HCT116 (cell line): ENCODE measurements at places on chromosomes 6 and 20.
A peak's percentile ranks its signal among the peaks of the same experiment; 100 is the strongest.

DNA sequence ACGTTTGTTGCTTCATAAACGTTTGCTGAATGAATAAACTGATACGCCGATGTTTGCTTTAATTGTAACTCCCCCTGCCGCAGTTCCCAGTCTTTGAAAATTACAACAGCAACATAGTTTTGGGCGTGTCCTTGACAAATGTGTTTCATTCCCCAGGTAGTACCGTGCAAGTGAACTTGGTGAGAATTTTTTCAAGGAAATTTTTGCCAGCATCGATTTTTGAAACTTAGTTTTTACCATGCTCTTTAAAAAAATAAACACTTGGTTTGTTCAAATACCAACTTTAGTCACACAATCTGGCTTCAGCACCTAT lies 60.1 kb downstream of the FAM217A start:
- DNase-seq = no peak

DNA sequence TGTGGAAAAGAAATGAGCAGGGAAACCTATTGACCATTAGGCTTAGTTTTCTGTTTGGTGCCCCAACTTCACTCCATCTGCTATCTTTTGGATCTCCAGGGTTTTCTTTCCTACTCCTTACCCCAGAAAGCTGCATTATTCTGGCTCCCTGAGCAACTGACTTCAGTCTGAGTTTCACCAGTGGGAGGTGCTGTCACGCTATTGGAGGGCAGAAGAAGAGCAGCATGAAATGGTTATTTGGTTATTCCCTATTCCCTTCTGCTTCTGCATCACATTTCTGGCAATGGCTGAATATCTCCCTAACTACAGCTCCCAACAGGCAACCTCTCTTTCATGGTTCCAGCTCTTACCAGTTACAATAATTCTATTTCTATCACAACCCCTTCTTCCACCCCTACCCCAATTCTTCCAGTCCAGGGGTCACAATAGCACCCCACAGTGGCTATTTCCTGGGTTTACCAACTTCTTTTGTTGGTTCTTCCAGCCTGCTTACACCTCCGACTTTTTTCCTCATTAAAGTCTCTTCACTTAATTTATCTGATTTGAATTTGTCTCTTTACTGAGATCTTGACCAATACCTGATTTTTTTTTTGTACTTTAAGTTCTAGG lies 311.5 kb downstream of the PLCB1 start:
- DNase-seq = no peak

GRCh38 chr6:170004585-170005210 lies 253.3 kb downstream of the ERMARD start:
- DNase-seq = no peak

DNA sequence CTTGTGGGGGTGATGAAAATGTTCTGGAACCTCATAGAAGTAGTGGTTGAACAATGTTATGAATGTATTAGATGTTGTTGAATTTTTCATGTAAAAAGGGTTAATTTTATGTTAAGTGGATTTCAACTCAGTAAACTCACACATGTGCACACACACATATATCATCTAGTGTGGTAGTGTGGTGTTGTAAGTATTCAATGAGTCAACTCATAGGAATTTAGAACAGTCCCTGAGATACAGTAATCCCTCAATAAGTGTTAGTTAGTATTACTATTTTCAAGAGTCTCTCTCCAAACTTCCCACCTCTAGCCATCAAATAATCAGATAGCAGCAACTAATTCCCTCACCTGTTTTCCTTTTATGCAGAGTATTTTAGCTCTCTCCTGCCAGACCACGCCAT lies 563.1 kb upstream of the JARID2 start:
- DNase-seq = no peak

DNA sequence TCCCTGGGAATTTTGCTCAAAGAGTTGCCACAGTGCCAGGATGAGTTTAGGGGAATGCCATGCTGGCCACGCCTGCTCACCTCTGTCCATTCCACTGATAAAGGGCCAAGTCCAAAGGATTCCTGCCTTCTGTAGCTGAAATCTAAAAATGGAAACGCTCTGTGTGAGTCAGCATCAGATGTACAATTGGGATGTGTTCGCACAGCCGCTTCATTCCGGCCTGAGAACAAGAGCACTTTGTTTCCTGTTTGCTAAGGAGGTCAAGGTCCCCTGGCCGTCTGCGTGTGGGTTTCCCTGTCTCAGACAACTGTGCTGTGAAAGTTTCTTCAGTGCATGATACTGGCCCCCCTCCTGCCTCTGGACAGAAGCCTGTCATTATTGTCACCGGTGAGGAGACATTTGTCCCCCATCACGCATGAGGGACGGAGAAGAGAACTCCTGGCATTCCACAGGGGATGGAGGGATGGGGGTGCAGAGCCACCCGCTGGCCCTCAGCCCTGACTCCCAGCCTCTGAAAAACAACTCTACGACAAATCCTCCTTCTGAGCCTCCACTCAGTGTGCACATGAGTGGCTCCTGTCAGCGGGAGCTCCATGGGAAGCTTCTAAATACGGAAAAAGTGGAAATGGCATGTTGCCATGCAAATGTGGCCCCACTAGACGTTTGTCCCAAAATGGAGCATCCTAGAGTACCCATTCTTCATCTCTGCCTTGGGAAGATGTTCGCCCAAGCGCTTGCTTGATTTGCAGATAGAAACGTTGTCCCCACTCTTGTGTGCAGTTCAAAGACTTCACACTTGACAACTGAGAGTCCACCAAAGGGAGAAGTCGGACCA lies 143.5 kb upstream of the AFDN start:
- peak; percentile 82 for DNase-seq

DNA sequence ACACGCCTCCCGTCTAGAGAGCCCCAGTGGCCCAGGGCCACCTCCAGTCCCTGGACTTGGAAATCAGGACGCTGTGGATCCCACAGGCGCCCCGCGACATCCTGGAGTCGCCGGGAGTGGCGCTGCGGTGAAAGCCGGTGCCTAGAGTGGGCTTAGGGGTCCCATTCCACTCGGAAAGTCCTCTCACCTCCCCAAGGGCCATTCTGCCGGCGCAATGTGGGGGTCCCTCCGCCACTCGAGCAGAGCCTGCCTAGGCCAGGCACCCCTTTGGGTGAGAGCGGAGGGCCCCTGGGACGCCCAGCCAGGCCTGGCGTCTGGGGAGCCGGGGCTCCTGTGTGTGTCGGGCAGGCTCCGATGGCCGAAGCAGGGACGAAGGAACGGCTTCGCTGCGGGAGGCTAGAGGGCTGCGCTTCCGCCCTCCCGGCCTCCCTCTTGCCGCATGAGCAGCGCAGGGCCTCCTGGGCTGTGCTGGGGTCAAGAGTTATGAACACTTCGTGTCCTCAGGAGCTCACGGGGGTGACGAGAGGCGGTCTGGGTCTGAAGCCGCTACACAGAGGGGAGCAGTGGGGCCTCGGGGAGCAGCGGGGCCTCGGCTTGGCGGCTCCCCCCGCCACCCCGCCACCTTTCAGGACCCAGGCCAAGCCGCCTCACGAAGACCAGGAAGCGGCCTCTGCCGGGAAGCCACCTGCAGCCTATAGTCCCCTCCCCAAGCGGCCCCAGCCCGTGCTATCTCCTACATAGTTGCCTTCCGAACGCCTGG lies 13.6 kb downstream of the POU3F2 start:
- DNase-seq = no peak

- DNase-seq = no peak
Measured at GRCh38 chr6:31129130-31129529, 8.9 kb upstream of the CDSN start.

GRCh38 chr6:46135176-46135575 lies 5.4 kb downstream of the ENPP4 start:
- DNase-seq = no peak

DNA sequence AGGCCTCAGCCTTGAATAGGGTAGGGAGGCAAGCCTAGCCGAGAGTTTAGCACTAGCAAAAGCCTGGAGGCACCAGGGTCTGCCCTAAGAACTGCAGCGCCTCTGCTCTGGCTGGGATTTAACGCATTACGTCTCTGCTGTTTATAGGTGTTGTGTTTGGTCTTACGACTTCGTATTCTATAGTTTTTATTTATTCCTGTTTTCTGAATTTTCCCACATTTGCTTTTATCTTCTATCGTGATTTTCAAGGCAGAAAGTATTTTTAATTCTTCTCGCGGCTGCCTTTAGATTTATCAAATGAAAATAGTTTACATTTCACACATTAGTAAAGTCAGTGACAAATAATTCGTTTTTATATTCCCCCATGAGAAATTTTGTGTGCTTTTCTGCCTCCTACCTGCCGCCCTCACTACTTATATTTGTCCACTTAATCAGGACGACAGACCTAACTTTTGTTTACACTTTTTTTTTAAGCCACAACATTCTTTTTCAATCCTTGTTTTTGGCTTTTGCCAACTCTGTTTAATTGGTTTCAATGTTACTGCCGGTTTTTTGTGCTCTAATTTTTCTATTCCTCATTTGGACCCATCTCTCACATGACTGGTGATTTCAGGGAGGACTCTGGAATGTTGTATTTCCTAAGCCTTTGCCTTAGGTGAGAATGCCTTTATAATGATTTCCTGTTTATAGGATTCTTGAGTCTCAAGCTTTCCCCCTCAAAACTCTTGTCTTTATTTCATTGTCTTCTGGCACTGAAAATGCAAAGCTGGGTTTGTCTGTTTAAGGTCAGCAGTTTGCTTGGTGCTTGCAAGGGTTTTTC lies 1.3 kb upstream of the LZTS3 start:
- peak; percentile 26 for DNase-seq

GRCh38 chr6:99318566-99318965 lies 30.9 kb downstream of the FAXC start:
- DNase-seq = no peak

DNA sequence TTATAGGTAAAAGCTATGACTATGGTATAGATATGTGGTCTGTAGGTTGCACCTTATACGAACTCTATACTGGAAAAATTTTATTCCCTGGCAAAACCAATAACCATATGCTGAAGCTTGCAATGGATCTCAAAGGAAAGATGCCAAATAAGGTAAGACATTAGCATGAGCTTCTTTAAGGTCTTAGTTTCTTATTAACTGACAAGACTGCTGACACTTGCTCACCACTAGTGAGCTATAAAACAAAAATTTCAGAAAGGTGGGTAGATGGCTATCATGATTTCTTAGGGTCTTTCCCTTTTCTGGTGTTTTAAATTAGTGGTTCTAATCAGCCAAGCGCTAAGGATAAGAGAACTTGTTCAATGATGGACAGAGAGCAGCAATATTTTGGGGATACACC lies 21.9 kb downstream of the FAM217A start:
- DNase-seq = no peak

DNA sequence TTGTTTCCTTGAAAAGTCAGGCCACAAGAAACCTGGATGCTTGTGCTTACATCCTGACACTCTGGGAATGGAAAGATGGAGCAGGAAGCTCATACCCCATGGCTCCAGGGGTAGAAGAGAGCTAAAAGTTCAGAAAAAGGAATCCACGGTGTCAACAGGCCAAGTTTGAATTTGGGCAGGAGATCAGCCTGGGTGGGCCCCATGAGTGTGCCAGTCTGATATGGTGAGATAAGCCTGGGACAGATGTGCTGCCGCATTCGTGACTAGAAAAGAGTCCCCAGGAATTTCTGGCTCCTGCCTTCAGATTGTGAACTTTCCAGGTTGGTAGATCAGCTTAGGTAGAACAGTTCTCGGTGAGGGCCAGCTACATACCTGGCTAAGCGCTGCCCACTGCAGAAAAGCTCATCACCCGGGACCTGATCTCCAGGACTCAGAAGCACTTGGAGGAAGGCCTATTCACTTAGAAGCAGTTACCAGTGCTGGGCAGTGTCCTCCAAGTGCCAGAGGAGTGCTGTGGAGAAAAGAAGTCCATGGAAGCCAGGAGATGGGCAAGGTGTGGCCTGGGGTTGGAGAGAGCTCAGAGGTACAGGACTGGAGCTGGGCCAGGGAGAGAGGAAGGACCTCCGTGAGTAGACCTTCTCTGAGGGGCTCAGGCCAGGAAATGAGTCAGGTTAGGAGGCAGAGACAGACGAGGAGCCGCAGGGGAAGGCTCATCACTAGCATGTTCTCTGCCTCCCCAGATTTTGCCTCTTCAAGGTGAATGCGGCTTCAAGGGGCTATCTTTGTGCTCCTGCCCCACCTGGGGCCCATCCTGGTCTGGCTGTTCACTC lies at the start of gene TSPO2:
TSS of gene TSPO2 (plus strand) at position 242 of the 830 bp plus-strand sequence. CDS start at position 761, 519 bp downstream.
- no peak for DNase-seq

GRCh38 chr6:116390581-116390980 lies 19.8 kb downstream of the DSE start:
- DNase-seq = no peak

DNA sequence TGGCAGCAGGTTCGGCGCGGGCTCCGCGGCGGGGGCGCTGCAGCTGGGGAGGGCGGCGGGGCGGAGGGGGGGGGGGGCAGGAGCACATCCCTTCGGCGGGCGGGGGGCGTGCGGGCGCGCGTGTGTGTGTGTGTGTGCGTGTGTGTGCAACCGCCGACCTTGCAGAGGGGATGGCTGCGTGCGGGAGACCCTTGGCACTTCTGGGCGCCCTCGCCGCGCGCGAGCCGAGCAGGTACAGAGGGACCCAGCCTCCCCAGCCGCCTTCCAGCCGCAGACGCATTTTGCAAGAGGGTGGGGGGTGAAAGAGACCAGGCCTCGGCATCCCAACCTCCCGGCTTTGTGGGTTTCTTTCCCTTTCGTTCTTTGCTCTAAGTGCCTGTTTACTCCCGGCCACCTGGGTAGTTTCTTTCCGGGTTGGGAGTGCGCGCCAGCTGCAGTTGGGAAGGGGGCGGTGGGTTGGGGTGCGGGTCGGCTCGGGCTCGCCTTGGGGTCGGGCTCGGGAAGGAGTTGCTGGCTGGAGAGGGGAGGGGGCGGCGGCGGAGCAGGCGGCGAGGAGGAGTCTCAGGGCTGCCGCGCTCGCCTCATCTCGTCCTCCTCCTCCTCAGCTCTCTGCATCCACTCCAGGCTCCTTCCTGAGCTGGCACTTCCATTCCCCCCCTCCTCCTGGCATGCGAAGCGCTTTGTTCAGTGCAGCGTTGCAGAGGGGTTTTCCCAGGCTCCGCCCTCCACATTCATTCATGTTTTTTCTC lies 620 bp downstream of the HIVEP1 start:
- DNase-seq = no peak

DNA sequence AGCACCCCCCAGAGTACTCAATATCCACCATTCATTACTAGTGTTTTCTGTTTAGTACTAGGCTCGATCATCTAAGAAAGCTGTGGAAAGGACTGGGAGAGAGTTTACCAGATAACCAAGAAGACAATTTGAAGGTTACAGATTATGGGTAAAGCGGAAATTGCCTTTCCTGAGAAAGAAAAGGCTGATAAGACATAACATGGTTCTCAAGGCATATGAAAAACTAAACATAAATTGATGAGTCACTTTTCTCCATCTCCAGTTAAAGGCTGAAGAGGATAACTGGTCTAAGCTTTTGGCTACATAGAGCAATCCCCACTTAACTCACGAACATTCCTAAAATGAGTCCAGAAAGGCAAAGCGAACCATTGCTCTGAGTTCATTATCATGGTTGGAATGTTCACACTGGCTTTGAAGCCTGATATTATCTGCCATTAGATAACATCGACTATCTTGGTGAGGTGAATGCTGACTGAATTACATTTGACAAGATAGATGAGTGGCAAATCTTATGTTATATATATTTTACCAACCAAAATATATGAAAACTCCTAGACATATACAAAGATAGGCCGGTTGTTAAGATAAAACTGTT lies 65.8 kb downstream of the BTBD9 start:
- no peak for DNase-seq

DNA sequence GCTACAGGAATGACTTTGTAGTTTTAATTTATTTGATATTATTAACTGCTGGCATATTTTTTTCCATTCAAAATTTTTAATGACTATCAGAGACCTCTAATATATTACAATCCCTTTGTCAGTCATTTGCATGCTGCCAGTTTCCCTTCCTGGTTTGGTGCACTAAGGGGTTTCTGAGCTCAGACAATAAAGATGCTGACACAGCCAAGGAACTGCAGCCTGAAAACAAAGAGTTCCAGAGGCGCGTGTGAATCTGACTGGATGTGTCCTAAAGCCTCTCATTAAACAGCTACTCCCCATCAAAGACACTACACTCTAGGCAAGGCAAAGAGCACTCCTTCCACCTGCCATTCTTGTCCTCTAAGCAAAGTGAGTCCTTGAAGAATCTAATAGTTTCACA lies 116.8 kb upstream of the DST start:
- DNase-seq = no peak
